Bladder microvascular endothelial cell (primary cell): ENCODE measurements at places on chromosomes 7 and 10. TPM values are rescaled to one million over a fixed set of nuclear protein-coding genes. Genes with fewer than 3 reads are reported as not detected.

VPS50 gene
- total RNA-seq, result 25.7 and 47.6 TPM in 2 replicates

EEF1AKMT2 gene
- total RNA-seq, result 11.3 and 22.4 TPM in 2 replicates

CRYGN gene
- not detected in 2 replicates for total RNA-seq

BTRC gene
- total RNA-seq, result 6.0 and 15.2 TPM in 2 replicates

CDC14C gene
- not detected in 2 replicates for total RNA-seq

DENND2A gene
- under 0.01 and 1.0 TPM in 2 replicates for total RNA-seq

LIPM gene
- total RNA-seq, result not detected in 2 replicates

MARCHF5 gene
- total RNA-seq, result 13.0 and 39.9 TPM in 2 replicates

IRF5 gene
- under 0.01 and 0.19 TPM in 2 replicates for total RNA-seq

SH2D4B gene
- total RNA-seq, result 0.06 and 0.16 TPM in 2 replicates

C10orf105 gene
- not detected in 2 replicates for total RNA-seq

FRAT1 gene
- total RNA-seq, result 2.6 and 3.1 TPM in 2 replicates

MAGI2 gene
- 0.81 and 3.0 TPM in 2 replicates for total RNA-seq

ERVW-1 gene
- not detected in 2 replicates for total RNA-seq

PMS2 gene
- total RNA-seq, result 13.8 and 18.9 TPM in 2 replicates

PCGF5 gene
- 22.8 and 72.2 TPM in 2 replicates for total RNA-seq

MTURN gene
- total RNA-seq, result 5.0 and 6.3 TPM in 2 replicates

PIK3AP1 gene
- 0.13 TPM in 1 of 2 replicates, not detected in the other for total RNA-seq

COL13A1 gene
- 3.1 and 9.0 TPM in 2 replicates for total RNA-seq

GCK gene
- under 0.01 and 0.25 TPM in 2 replicates for total RNA-seq

DDC gene
- not detected in 2 replicates for total RNA-seq

ZNF33A gene
- 8.1 and 24.0 TPM in 2 replicates for total RNA-seq

CH25H gene
- 0.65 and 5.0 TPM in 2 replicates for total RNA-seq

C7orf57 gene
- 0.19 TPM in 1 of 2 replicates, not detected in the other for total RNA-seq

WNT8B gene
- total RNA-seq, result not detected in 2 replicates

HHEX gene
- 36.6 and 66.4 TPM in 2 replicates for total RNA-seq

SLC16A12 gene
- under 0.01 TPM in 1 of 2 replicates, not detected in the other for total RNA-seq

CABCOCO1 gene
- under 0.01 and 0.06 TPM in 2 replicates for total RNA-seq

FLNC gene
- total RNA-seq, result 69.6 and 348 TPM in 2 replicates

TPK1 gene
- 12.5 and 28.9 TPM in 2 replicates for total RNA-seq

MYPN gene
- total RNA-seq, result under 0.01 and 0.16 TPM in 2 replicates

PNLIP gene
- total RNA-seq, result not detected in 2 replicates

SLC16A9 gene
- total RNA-seq, result 0.13 and 0.16 TPM in 2 replicates

IMMP2L gene
- 7.3 and 15.4 TPM in 2 replicates for total RNA-seq

LRRC61 gene
- 0.16 and 3.1 TPM in 2 replicates for total RNA-seq

GIMAP4 gene
- 131 and 293 TPM in 2 replicates for total RNA-seq

TMEM178B gene
- total RNA-seq, result 0.06 and 0.16 TPM in 2 replicates

MUC3A gene
- under 0.01 TPM in 1 of 2 replicates, not detected in the other for total RNA-seq

MSMB gene
- total RNA-seq, result not detected in 2 replicates

PLCE1 gene
- 0.16 and 9.3 TPM in 2 replicates for total RNA-seq

RADIL gene
- total RNA-seq, result 0.65 and 1.3 TPM in 2 replicates

RHBDD2 gene
- 9.7 and 14.2 TPM in 2 replicates for total RNA-seq

HOGA1 gene
- total RNA-seq, result 0.16 and 0.25 TPM in 2 replicates

NOS3 gene
- total RNA-seq, result 20.9 and 58.7 TPM in 2 replicates

AEBP1 gene
- 1.3 and 27.3 TPM in 2 replicates for total RNA-seq

ZNF716 gene
- not detected in 2 replicates for total RNA-seq

ODAD2 gene
- 1.0 and 1.6 TPM in 2 replicates for total RNA-seq

IGFBP3 gene
- 12.8 and 35.1 TPM in 2 replicates for total RNA-seq

ASL gene
- 54.7 and 60.0 TPM in 2 replicates for total RNA-seq
